ENCODE measurements at places on chromosomes 2 and 18.

GRCh38 chr2:222982909-222983265 lies 69.1 kb upstream of the KCNE4 start:
- no peak for DNase-seq

DNA sequence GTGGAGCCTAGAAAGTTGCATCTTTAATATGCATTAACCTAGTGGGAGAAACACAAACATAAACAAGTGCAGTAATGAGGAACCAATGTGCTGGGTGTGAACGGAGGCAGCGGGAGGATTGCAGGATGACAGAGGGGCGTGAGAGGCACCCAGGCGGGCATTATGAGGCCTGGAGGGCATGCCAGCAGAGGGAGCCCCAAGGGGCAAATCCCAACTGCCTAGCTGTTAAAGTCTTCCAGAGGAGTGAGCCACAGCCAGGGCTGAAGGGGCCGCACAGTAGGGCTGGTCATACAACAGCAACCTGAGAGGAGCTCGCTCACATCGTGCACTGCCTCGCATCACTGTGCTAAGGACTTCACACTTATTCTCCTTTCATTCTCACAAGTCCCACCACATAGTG lies 13.3 kb upstream of the PRELID3A start:
- no peak for DNase-seq

GRCh38 chr2:16464641-16465040 lies 201.0 kb downstream of the CYRIA start:
- no peak for DNase-seq

DNA sequence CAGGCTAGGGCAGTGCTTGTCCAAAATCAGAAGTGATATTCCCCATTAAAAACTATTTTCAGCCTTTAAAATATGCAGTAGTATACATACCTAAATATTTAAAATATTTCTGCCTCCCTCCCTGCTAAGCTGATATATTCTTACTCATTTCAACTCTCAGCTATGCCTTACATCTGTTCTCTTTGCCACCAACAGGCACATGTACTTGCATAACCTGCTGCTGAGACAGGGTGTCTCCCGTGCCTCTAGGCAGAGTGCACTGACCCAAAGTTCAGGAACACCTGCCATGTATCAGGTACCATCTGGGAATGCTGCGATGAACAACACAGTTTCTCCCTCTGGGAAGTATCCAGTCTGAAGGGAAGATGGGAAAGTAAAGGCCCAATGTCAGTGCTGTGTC lies 91.7 kb downstream of the STK39 start:
- no peak for DNase-seq

- peak; percentile 35 for DNase-seq
Observed at GRCh38 chr2:224982910-224983711, 59.2 kb downstream of the DOCK10 start.

DNA sequence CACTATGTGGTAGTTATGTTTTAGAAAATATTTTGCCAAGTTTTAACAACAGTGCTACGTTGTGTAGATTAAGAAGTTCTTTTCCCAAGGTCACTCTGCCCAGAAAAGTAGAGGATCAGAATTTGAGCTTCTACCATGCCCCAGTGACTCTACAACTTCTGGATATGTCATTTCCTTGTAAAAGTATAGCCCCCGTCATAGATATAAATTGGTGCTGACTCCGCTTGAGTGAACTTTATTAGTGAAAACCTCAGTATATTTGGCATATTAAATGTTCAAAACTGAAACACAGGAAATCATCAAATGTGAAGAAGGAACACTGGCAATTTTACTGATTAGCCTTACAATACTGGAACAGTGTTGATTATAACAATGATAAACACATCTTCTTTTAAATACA lies 256.7 kb upstream of the UBE2E3 start:
- DNase-seq, result no peak

DNA sequence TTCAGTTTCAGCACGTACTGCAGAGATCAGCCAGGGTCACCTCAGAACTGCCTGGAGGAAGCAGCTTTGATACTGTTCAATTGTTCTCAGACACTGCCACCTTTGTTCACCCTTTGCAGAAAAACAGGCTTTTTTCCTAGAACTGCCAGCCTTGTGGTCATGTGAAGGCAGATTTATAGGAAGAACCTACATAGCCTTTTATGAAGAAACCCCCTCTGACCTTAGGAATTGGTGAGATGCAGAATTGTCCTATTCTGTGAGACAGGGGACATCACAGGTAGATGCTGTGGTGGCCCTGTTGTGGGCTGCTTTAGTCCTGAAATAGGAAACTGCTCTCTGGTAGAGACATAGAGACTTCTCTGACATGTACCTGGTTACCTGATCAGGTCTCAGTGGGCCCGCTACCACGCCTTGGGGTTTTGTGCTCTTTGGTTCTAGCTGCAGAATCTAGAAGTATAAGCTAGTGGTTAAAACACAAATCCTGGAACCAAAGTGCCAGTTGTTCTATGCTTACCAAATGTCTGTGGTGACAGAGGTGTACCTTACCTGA lies 206.6 kb downstream of the AGPS start:
- DNase-seq, result no peak

- DNase-seq, result no peak
Observed at GRCh38 chr2:191499874-191500565, 177.9 kb upstream of the NABP1 start.

DNA sequence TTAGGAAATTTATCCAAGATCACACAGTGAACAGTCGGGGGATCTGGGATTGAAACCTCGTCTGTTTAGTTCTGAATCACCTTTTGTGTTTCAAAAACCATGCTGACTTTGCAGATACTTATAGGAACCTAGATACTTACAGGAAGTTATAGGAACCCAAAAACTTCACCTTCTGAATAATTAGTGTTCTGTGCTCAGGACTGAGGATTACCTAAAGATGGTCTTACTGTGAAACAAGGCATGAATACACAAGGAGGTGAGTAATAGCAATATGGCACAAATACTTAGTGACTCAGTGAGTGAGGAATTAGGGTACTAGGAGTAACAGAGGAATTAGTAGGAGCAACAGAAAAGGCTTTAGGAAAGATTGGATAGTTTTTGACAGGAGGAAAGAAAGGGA lies 145.5 kb downstream of the LRATD1 start:
- peak; percentile 22 for DNase-seq

DNA sequence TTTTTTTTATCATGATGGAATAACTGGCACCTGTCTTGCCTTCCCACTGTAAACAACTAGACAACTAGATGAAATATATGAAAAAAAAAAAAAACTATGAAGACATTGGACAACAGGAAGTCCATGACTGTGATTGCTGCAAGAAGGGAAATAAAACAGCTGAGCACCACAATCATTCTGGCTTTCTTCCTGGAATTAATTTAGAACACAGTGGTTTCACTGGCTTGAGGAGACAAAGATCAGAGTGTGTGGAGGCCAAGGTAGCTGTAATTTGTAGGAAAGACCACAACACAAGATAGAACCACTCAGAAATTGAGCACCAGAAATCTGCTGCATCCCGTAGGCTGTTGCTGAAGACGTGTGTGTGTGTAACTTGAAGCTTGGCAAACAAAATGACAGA lies 121.1 kb upstream of the PID1 start:
- DNase-seq, result no peak

- DNase-seq, result no peak
Observed at GRCh38 chr2:159265171-159265576, 21.3 kb downstream of the WDSUB1 start.

- DNase-seq, result no peak
Observed at GRCh38 chr2:216574046-216574445, 59.2 kb upstream of the IGFBP2 start.

- no peak for DNase-seq
Observed at GRCh38 chr2:11408959-11409571, 56.9 kb downstream of the E2F6 start.

GRCh38 chr2:212686285-212686895 lies 147.8 kb upstream of the ERBB4 start:
- DNase-seq, result peak; percentile 42

GRCh38 chr18:3345885-3346284 lies 84.0 kb downstream of the MYL12B start:
- DNase-seq, result no peak

- no peak for DNase-seq
Observed at GRCh38 chr2:151886241-151886640, 58.0 kb upstream of the ARL5A start.

DNA sequence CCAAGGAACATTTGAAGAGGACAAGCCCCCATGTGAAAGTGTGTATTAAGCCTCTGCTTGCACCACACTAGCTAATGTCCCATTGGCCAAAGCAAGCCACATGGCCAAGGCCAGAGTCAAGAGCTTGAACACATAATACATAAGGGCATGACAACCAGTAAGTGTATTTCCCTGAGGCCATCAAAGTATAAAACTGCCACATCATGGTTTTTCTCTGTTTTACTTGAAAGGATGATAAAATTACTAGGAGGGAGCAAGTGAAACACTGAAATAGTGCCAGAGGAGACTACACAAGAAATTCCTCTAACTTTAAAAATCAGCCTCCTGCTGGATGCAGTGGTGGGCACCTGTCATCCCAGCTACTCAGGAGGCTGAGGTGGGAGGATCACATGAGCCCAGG lies 30.9 kb upstream of the EML6 start:
- no peak for DNase-seq

DNA sequence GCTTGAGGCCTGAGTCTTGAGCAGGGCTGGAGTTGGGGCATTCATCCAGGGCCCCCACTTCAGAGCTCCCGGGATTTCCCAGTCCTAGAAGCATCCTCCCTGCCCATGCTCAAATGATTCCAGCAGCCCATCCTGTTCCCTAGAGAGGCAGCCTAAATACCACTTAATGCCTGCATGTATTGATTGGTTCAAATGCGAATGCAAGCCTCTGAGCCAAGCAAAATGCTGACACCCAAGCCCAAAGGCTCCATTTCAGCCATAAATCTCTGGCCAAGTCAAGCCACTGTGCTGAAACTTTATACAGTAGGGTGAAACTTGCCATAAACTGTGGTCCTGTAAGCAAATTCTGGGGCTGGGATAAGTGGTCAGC lies 279.8 kb downstream of the CLIP4 start:
- DNase-seq, result no peak

DNA sequence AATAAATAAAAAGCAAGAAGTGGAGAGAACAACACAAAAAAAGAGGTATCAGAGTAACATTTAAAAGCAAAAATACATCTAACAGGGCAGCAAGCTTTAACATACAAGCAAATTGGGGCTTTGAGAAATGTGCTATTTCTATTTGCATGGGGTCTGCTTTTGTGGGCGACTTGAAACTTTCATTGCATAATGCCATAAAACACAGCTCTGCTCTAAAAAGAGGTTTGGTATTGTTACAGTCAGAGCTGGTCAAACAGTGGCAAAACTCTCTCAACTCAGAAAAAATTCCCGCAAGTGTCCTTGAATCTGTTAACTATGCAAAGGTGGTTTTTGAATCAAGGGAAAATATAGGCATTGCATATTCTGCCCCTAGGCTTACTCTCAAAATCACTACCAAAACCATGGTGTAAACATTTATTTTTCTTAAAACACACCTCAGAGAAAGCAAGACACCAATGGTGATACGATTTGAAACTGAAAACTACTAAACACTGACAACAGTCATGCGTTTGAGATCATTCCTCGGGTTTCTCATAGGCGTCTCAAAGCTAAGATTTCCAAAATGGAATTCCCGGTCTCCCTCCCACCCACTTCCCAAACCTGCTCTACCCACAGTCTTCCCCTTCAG lies 45.5 kb downstream of the RNF152 start:
- no peak for DNase-seq

DNA sequence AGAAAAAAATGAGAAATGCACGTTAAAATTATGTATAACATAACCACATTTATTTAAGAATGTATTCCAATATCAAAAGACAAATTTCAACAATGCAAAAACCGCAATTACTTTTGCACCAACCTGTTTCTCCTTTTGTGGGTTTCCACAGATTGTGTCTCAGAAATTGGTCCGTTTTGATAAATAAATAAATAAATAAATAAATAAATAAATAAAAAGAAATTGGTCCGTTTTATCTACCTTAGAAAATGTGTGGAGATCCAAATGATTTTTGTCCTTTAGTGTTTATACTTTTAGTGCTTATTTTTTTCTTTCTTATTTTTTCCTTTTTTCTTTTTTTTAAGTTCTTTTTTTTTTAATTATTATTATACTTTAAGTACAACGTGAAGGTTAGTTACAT lies 1682.2 kb upstream of the TMEFF2 start:
- no peak for DNase-seq

DNA sequence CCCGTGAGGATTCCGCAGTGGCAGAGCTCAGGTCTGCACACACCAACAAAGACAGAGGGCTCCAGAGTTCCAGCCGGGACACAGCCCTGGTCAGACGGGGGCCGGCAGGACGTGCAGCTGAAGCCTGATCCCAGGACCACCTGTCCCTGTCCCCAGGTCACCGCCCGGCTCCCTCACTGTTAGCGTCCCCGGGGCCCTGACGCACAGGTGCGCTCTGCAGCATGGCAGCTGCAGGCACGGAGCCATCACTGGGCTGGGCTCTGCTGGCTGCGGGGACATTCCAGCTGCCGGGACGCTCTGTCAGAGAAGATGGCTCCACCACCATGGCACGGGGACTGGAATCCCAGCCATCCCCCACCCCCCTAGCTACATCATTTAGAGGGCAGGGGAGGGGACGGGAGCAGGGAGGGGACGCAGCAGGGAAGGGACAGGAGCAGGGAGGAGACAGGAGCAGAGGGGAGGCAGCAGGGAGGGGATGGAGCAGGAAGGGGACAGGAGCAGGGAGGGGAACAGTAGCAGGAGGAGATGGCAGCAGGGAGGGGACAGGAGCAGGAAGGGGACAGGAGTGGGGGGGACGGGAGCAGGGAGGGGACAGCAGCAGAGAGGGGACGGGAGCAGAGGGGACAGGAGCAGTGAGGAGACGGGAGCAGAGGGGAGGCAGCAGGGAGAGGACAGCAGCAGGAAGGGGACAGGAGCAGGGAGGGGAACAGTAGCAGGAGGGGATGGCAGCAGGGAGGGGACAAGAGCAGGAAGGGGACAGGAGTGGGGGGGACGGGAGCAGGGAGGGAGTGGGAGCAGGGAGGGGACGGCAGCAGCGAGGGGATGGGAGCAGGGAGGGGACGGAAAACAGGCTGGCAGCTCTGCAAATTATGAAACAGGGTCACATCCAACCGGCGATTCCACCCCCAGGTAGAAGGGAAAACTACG lies 39.8 kb downstream of the SLC66A2 start:
- no peak for DNase-seq

DNA sequence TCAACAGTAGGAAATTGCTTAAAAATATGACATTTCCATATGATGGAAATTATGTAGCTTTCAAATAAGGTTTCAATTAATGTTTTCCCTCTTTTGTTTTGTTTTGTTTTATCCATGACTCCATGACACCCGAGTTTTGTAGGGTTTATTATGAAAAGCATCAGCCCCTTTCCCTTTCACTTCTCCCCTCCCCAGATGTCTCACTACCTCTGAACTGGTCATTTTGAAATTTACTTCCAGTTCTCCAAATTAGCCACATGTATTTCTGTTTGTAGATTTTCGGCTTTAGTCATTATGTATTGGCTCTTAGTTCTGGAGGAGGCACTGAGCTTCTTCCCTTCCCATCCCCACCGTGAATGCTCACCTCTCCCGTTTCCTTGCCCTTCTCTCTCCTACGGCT lies 18.6 kb upstream of the VPS4B start:
- no peak for DNase-seq

Data from AG08396 (cell line).